Small intestine (tissue), 16 donors: ENCODE measurements at places on chromosomes 2 and 18. TPM values are rescaled to one million over a fixed set of nuclear protein-coding genes. Genes with fewer than 3 reads are reported as not detected.

KCTD1 gene
- polyA plus RNA-seq: 4.2 TPM

DNA sequence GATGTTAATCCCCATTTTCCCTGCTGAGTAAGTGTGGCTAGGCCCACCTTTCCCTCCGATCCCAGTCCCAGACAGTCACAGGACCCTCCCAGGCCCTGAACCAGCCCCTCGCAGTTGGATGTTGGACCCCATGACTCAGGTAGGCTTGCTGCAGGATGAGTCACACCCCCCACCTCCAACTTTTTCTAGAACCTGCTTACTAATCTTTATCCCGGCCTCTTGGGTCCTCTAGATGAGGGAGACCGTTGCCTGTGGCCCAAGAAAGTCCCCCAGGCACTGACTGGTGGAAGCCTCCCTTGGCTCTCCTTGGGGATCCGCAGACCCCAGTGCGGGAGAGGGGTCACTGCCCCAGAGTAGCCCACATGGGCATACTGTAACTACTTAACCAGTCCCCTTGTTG, 98.5 kb downstream of the SMAD7 start:
- H3K36me3 ChIP-seq: peaks cover 29% of the 10 kb centered on the region
- H3K4me1 ChIP-seq: no peaks in the 10 kb centered on the region
- no peak overlapping the region for H3K27ac ChIP-seq

SLC19A3 gene
- 81.5 TPM for polyA plus RNA-seq

STARD7 gene
- 84.5 TPM for polyA plus RNA-seq
